HFF-Myc (cell line): ENCODE measurements at places on chromosomes 7 and 10.

- DNase-seq, result peak; percentile 37
Measured at GRCh38 chr7:137343281-137343841, at the start of gene PTN. Gene PTN (minus strand): TSS chr7:137343733. CDS start chr7:137254973, 88,760 bp downstream.

DNA sequence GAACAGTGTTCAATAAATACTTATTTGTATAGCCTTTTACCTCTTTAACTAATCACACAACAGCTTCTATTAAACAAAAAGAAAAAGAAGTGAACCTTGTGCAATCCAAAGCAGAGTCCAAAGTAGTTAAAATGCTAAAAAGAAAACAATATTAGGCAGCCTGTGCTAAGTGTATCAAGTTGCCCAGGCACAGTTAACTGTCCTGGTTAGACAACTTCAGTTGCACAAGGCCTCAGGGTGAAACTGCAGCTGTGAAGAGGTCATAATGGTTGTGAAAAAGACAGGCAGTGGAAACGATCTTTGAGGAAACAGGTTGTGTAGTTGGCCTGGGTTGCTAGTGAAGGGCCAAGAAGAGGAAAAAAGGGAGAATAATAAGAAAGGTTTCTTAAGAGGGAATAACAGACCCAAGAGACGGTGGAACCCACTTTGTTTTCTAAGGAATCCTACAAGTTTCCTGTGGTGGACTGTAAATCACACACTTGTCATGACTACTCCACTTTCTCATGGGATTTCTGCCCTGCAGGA, 6.0 kb upstream of the CROT start:
- no peak for DNase-seq

DNA sequence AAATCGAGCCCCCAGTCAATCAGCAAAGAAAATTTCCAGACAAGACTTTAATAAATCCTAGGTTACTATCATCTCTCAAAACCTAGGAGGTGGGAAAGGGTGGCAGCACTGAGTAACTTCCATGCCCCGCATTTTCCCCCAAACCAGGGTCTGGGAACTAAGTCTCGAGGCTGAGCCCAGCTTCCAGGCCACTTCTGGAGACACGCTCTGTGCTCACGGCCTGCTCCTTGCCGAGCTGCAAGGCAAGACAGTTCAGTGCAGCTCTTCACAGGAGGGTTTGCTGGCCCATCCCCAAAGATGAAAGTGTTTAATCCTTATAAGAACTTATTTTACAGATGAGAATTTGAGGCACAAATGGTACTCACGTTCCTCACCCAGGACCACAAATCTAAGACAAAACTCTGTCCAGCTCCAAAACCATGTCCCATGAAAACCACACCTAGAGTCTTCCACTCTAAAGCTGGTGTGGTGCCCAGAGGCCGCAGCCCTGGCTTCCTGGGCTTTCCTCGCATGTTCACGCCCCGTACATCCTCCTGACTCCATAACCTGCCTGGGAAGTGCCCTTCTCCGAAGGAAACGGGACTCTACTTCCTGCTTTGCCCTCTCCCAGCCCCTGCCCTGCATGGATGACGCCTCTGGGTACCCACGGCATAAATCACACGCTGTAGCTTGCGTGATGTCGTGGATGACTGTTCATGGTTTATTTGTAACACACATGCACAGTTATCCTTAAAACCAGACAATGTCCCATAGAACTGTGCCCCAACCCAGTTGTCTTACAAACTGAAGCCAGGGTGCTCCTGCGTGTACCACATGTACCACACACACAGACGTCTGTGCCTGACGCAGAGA, 201.2 kb downstream of the DIP2C start:
- DNase-seq, result no peak

- no peak for DNase-seq
Measured at GRCh38 chr10:42482411-42482810, 156.0 kb downstream of the ZNF33B start.

GRCh38 chr7:36090976-36091873, 61.8 kb upstream of the EEPD1 start:
- DNase-seq, result no peak

DNA sequence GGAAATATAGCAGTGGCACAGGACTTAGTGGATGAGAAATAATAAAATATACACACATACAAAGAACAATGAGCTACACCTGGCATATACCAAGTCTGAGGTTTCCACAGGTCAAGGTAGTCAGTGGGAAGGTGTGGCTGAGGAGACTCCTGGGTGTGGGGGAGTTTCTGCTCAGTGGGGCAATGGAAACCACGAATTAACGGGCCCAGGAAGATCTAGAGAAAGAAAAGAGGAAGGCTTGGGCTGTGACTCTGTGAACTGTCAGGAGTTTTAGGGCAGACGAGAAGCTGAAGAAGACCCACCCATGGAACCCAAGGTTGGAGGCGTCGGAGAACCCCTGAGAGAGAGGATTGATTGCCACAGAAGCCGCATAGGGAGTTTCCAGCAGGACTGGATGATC, 196.5 kb downstream of the HERPUD2 start:
- no peak for DNase-seq

GRCh38 chr7:137316648-137317353, 26.7 kb downstream of the PTN start:
- DNase-seq, result no peak

DNA sequence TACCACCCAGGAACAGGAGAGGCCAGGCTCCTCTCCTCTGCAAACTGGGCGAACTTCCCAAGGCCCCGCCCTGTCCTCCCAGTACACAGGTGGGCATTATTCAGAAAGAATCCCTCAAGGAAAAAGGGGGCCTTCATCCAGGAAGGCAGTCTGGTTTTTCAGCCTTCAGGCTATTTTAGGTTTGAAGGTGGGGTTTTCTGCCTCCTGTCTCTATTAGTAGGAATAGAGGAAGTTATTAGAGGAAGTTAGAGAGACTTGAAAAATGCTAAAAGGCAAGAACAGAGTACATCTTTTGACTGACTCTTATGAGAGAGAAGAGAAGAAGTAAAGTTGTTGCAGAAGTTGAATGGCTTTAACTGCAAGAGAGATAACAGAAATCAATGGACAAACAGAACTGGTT, 250.9 kb upstream of the SORCS1 start:
- DNase-seq, result no peak

- DNase-seq, result no peak
Measured at GRCh38 chr10:113454341-113455061, 98.4 kb upstream of the HABP2 start.
